Chondrocyte (in vitro differentiated cells): ENCODE measurements at places on chromosomes 7 and 10. TPM values are rescaled to one million over a fixed set of nuclear protein-coding genes. Genes with fewer than 3 reads are reported as not detected.
A peak's percentile ranks its signal among the peaks of the same experiment; 100 is the strongest.

GRCh38 chr10:75106242-75106641 lies 5.2 kb upstream of the SAMD8 start:
- DNase-seq: no peak
- no peaks in the 10 kb centered on the region for H3K36me3 ChIP-seq
- H3K27ac ChIP-seq: peak overlapping the region; percentile 32
- peaks cover 8% of the 10 kb centered on the region for H3K4me1 ChIP-seq

- H3K36me3 ChIP-seq: no peaks in the 10 kb centered on the region
- no peaks in the 10 kb centered on the region for H3K4me1 ChIP-seq
- no peak overlapping the region for H3K27ac ChIP-seq
- DNase-seq: no peak
These were observed 11.4 kb downstream of the ZWINT start for GRCh38 chr10:56349611-56350010.

DNA sequence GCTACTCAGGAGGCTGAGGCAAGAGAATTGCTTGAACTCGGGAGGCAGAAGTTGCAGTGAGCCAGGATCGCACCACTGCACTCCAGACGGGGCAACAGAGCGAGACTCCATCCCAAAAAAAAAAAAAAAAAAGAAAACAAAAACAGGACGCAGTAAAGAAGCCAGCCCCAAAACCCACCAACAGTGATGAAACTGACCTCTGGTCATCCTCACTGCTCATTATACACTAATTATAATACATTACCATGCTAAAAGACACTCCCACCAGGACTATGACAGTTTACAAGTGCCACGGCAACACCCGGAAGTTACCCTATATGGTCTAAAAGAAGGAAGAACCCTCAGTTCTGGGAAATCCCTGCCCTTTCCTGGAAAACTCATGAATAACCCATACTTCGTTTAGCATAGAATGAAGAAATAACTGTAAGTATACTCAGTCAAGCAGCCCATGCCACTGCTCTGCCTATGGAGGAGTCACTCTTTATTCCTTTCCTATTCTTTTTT lies 40.0 kb upstream of the EIF4H start:
- no peak overlapping the region for H3K4me3 ChIP-seq
- no peaks in the 10 kb centered on the region for H3K4me1 ChIP-seq
- no peaks in the 10 kb centered on the region for H3K27me3 ChIP-seq
- H3K27ac ChIP-seq: no peak overlapping the region

- no peaks in the 10 kb centered on the region for H3K4me1 ChIP-seq
- no peak overlapping the region for H3K27ac ChIP-seq
- DNase-seq: peak; percentile 41
- H3K27me3 ChIP-seq: peaks cover 59% of the 10 kb centered on the region
- no peaks in the 10 kb centered on the region for H3K36me3 ChIP-seq
These were observed 64.6 kb upstream of the PCBD1 start for GRCh38 chr10:70952921-70953320.

DNA sequence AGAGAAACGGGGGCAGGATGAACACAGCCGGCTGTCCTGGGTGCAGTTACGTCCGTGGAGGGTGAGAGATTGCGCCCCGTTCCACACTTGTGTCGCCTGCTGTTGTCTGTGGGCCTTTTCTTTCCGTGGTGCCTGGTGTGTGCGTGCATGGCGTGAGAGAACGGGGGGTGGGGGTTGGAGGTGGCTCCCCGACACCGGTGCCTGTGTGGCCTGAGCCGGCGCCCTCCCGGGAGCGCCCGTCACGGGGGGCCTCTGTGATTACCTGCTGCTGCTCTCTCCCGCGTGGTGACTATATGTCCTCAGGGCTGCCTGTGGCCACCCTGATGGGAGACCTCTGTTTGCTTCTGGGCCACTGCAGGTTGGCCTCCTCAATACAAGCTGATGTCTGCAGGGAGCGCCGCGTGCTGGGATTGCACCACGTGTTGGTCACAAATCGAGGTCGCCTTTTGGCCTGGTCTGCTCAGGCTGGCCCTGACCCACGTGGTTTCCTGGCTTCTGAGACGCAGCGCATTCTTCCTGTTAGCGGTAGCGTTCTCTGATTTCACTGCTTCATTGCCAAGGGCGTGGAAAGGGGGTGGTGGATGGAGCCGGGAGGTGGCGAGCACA lies 10.9 kb upstream of the AP5Z1 start:
- peaks cover 30% of the 10 kb centered on the region for H3K36me3 ChIP-seq
- no peaks in the 10 kb centered on the region for H3K27me3 ChIP-seq
- H3K4me3 ChIP-seq: no peak overlapping the region
- no peak for DNase-seq
- peaks cover 12% of the 10 kb centered on the region for H3K4me1 ChIP-seq

DNA sequence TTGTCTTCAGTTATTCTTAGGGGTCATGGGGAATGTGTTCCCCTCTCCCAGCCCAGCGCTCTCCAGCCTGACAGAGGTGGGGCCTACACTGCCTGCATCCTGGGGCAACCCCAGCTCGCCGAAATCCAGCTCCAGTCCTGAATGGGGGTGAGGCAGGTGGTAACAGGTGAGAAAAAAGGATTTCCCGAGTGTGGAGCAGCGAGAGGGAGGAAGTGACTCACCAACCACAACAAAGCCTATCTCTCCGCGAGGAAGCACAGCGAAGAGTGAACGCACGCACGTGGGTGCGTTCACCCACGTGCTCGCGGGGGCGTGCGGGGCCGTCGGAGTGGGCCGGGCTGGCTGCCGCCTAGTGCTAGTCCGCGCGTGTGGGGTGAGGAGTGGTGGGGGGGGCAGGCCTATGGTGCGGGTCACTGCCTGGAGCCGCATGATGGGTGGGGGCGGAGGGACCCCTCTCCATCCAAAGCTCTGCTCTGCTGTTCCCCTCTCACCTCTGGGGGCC lies 855 bp upstream of the PALD1 start:
- no peak overlapping the region for H3K27ac ChIP-seq
- DNase-seq: no peak
- peak overlapping the region; percentile 69 for H3K4me3 ChIP-seq

DNA sequence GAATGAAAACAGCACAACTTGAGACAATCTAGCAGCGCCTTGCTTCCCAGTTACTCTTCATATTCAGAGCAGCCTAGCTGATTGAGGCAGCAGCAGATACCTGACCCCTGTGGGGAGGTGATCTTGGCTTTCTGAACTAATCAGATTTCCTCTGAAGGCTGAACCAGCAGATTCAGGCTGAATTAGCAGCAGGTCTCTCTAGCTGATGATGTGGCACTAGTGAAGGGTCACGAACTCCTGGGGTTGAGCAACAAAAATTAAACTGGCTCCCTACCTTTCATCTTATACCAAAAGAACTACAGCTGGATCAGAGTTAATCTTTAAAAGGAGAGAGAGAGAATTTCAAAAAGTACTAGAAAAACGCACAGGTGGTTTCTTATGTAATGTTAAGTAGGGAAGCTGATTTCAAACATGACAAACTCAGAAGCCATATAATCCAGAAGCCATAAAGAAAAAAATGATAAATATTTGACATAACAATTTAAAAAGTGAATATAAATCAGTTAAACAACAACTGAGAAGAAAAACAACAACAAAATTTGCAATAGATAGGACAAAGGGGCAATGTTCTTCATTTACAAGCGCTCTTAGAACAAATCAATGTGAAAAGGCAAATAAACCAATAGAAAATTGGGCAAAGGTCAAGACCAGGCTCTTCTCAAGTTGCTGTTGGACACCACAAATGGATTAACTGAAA lies 13.5 kb downstream of the SLC25A13 start:
- peaks cover 17% of the 10 kb centered on the region for H3K4me1 ChIP-seq
- no peaks in the 10 kb centered on the region for H3K27me3 ChIP-seq
- H3K4me3 ChIP-seq: no peak overlapping the region
- no peak for DNase-seq

GRCh38 chr10:77531441-77532001 lies 106.1 kb downstream of the KCNMA1 start:
- DNase-seq: no peak
- H3K27me3 ChIP-seq: no peaks in the 10 kb centered on the region
- peak overlapping the region; percentile 100 for H3K27ac ChIP-seq

- DNase-seq: no peak
- peak overlapping the region; percentile 24 for H3K27ac ChIP-seq
- H3K4me3 ChIP-seq: no peak overlapping the region
- peaks cover 33% of the 10 kb centered on the region for H3K4me1 ChIP-seq
These were observed 9.3 kb upstream of the SPOCK2 start for GRCh38 chr10:72097448-72098300.

DNA sequence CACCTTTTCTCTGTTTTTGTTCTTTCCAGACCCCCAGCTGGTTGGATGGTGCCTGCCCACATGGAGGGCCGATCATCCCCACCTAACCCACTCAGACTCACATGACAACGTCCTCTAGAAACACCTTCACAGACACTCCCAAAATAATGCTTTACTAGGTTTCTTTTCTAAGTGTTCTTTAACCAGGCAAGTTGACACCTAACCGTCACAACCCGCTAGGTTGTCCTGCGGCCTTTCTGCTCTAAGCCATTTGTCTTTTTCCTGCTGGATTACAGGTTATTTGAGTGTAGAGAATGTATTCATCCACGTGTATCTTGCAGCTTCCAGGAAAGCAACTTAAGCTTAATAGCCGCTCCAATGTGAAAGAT lies 54.8 kb downstream of the CHN2 start:
- DNase-seq: no peak
- no peak overlapping the region for H3K27ac ChIP-seq
- H3K4me3 ChIP-seq: no peak overlapping the region
- H3K4me1 ChIP-seq: no peaks in the 10 kb centered on the region
- H3K36me3 ChIP-seq: no peaks in the 10 kb centered on the region

DNA sequence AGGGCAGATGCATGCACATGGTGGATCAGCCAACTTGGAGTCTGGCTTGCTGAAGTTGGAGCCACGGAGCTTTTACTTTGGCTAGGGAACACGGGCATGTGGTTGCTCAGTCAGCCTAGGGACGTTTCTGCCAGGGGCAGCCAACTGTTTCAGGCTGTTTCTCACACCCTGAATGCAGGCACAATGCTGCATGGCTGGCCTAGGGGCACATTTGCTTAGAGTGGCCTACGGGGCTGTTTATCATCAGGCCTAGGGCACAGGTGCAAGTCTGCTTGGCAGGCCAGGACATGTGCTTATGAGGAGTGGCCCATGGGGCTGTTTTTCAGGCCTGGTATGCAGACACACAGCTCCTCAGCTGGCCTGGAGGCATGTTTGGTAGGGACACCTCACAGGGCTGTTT lies 107.4 kb downstream of the GSAP start:
- H3K27ac ChIP-seq: no peak overlapping the region
- DNase-seq: no peak
- H3K36me3 ChIP-seq: peaks cover 3% of the 10 kb centered on the region
- no peaks in the 10 kb centered on the region for H3K27me3 ChIP-seq
- H3K4me1 ChIP-seq: peaks cover 12% of the 10 kb centered on the region
- no peak overlapping the region for H3K4me3 ChIP-seq

- no peaks in the 10 kb centered on the region for H3K4me1 ChIP-seq
- H3K4me3 ChIP-seq: no peak overlapping the region
- no peak overlapping the region for H3K27ac ChIP-seq
- H3K36me3 ChIP-seq: no peaks in the 10 kb centered on the region
- peaks cover 13% of the 10 kb centered on the region for H3K27me3 ChIP-seq
These were observed 18.4 kb upstream of the COBL start for GRCh38 chr7:51335057-51335456.

DNA sequence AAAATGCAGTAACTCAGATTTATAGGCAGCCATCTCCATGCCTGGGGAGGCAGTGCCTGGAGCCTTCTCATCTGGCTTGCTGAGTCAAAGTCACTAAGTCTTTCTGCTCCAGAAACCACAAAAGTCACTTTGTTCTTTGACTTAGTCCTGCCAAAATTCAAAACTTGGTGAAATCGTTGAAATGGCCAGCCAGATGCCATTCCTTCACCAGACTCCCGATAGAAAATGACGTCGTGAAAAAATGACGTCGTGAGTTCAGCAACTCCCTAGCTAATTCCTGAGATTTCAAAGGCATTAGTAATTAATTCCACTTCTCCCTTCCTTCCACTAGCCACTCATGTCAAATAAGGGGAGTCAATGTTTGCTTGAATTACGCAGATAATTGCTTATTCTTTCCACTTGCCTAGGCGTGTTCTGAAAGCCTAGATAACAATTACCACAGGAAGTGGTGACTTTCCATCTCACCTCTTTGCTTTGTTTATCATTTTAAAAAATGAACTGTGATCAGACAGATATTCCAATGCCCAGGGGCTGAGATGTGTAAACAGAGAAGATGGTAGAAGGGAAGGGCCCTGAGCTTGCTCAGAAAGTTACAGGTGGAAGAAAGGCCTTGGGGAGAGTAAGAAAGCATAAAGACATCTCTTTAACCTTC lies 48.5 kb upstream of the OSBPL3 start:
- no peaks in the 10 kb centered on the region for H3K36me3 ChIP-seq
- H3K4me3 ChIP-seq: no peak overlapping the region
- H3K27me3 ChIP-seq: no peaks in the 10 kb centered on the region
- H3K4me1 ChIP-seq: peaks cover 17% of the 10 kb centered on the region

GRCh38 chr7:157465891-157466866 lies 129.4 kb downstream of the DNAJB6 start:
- no peaks in the 10 kb centered on the region for H3K36me3 ChIP-seq
- no peaks in the 10 kb centered on the region for H3K4me1 ChIP-seq
- no peak overlapping the region for H3K27ac ChIP-seq

DNA sequence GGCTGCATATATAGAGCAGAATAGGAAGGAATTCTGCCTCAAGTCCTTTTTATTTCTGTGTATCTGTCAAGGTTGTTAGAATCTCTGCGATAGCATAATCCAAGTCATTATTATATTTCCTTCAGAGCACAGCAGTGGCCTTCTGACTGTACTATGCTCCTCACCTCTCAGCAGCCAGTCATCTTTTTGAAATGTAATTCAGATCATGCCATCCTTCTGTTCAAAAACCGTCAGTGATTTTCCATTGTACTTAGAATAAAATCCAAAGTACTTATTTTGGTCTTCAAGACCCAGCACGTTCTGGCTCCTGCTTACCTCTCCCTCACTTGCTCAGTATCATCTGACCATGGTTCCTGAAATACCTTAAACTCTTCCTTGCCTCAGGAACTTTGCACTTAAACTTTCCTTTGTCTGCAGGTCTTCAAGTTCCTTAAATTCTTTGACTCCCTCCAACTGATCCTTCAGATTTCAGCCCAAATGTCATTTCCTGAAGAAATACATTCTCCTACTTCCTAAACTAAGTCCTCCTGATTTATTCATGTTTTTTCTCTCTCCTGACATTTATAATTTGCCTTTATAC lies 112.4 kb downstream of the ST7 start:
- H3K27me3 ChIP-seq: no peaks in the 10 kb centered on the region
- no peak overlapping the region for H3K27ac ChIP-seq
- H3K4me3 ChIP-seq: no peak overlapping the region
- H3K4me1 ChIP-seq: peaks cover 70% of the 10 kb centered on the region
- no peak for DNase-seq

The CTAGE15 gene
- total RNA-seq: 0.23 to 0.63 TPM (median 0.32 TPM) in 3 replicates

The SMO gene
- total RNA-seq: 34.3 to 40.2 TPM (median 37.4 TPM) in 3 replicates

The AMZ1 gene
- 9.1 to 11.1 TPM (median 9.6 TPM) in 3 replicates for total RNA-seq

The MET gene
- total RNA-seq: 22.0 to 25.1 TPM (median 23.6 TPM) in 3 replicates

The RELN gene
- total RNA-seq: 0.22 TPM in 1 of 3 replicates, not detected in the others

The ZNF138 gene
- total RNA-seq: 2.4 to 6.9 TPM (median 4.3 TPM) in 3 replicates

The HOXA1 gene
- total RNA-seq: 2.7 to 2.9 TPM in 2 of 3 replicates, not detected in the other
